ENCODE measurements at places on chromosomes 2 and 18.

DNA sequence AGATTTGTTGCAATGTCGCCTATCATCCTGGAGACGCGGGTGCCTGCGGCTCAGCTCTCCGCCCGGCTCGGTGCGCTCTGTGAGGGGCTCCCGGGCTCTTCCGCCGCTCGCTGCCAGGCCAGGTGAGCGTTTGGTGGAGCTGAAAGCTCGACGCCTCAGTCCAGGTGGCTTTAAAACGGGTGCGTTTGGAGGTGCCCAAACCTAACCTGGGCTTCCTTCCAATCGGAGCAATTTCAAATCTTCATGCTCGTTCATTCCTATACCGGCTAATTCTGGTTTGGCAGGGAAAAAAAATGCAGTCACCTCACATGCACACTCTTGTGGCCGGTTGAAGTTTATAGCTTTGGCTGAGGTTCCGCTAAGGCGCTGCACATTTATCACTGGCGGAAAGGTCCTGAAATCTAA, at the start of gene SLC16A14:
Gene SLC16A14 (minus strand): TSS at position 274 of the 405 bp plus-strand sequence. CDS start 9,572 bp downstream, outside the sequence.
- DNase-seq: peak; percentile 16

DNA sequence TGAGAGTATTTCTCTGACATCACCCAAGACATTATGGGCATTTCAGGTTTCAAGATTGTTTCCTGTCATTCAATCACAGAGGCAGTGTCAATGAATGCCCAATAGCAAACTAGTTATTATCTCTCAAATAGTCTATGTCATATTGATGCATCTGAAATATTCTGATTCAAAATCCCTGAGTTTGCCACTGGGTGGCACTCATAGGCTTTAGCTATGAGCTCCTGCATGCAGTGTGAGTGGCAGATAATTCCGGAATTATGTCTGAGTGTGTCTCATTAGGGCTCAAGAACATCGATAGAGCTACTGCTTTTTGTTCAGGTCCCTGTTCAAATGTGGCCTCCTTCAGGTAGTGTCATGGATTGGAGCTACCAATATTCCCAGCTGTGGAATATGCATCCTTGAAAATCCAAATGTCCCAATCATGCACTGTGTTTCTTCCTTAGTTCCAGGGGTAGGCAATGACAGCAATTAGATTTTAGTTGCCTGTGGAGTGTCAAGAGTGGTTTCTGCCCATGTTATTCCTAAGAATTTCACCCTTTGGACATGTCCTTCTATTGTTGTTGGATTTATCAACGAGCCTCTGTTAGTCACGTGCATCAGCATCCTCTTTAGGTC, 7.8 kb upstream of the OR6B3 start:
- DNase-seq: peak; percentile 64

GRCh38 chr2:23901966-23902846, 24.7 kb downstream of the ATAD2B start:
- DNase-seq: no peak

GRCh38 chr2:238456970-238457926, 30.5 kb downstream of the ASB1 start:
- DNase-seq: no peak

DNA sequence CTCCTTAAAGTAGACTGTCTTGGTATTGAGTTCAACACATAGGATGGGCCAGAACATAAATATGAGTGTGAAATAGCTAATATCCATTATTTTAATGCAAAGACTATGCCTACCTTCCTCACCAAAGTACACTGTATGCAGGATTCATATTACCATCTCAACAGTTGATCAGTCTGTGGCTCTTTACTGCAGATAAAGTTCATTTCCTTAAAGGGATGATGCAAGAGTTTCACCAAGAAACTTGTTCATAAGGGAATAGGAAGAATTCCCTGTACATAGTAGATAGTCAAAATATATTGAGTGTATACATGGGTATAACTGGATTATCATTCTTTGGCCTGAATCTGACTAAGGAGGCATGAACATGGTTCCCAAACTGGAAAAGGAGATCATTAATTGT, 35.0 kb downstream of the MARS2 start:
- DNase-seq: no peak

DNA sequence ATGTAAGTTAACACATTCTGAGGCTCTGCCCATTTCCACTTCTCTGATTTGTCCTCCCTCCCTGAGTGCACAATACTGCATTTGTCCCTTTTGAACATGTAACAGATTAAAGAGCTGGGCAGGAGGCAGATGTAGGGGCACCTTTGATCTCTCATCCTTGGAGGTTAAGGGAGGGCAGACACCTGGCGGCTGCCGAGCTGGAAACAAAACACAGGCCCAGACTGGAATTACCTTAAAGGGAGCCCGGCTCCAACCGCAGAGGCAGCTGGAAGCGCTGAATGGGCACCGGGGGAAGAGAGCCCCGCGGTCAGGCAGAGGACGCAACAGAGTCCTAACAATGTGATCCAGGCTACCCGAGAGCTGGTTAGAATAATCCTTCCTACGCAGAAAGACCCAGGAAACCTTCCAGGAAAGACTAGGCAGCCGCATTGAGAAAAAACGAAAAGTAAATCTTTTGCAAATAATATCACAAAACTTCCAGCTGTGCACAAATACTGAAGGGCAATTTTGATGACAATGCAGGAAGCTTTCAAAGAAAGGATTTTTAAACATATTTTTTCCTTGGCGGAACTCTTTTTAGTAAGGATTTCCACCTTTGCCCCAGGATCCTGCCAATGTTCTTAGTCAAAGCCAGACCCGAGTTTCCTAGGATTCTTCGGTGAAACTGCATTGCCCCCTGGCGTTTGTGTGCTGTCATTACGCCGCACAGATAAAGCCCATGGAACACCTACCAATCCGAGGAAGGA, 216.0 kb downstream of the TGIF1 start:
- peak; percentile 82 for DNase-seq

DNA sequence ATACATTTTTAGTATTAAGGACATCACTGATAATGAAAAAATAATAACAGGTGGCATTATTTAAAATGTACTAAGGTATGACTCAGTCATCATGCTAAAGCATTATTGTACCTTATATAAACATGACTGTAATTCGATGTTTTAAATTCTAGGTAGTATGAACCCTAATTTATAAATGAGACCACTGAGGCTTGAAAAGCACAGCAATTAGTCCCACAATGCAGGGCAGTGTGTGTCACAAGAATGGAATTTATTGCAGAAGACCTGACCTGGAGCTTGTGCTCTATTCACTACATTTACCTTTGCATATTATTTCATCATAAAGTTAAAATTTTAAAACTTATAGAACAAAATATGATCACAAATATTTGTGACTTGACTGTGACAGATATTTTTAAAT, 358.5 kb upstream of the DSEL start:
- no peak for DNase-seq
